ENCODE measurements at places on chromosomes 3 and 15.

DNA sequence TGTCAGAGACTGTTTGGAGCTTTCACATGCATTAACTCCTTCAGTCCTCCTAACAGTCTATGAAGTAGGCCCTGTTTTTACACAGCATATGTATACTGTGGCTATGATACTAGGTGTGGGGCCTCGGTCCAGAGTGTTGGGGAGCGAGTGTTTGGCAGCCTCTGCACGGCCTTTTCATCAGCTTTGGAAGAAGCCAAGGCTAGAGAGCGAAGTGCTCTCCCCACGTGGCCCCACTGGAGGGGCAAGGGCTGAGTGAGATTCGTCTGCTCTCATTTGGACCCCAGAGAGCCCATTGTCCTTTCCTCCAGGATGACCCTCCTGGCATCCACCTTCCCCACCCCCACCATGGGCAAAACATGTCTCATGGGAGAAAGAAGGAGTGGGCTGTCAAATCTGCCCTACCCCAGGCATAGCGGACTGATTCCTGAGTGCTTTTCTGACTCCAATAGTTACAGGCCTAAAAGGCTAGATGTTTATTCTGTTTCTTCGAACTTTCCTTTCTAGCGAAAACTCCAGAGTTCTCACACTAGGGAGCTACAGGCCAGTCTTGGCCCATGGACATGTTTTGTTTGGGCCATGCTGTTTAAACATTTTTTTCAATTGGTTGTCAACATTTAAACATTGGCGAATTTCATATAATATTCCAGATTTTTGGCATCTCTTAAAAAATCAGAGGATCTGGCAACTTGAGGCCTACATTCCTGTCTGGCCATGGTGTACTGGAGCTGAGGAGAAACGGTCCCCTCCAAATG is 76.0 kb downstream of the EEFSEC start:
- no peak for DNase-seq

GRCh38 chr3:126132751-126133511 is 47.5 kb downstream of the ALDH1L1 start:
- DNase-seq = no peak

DNA sequence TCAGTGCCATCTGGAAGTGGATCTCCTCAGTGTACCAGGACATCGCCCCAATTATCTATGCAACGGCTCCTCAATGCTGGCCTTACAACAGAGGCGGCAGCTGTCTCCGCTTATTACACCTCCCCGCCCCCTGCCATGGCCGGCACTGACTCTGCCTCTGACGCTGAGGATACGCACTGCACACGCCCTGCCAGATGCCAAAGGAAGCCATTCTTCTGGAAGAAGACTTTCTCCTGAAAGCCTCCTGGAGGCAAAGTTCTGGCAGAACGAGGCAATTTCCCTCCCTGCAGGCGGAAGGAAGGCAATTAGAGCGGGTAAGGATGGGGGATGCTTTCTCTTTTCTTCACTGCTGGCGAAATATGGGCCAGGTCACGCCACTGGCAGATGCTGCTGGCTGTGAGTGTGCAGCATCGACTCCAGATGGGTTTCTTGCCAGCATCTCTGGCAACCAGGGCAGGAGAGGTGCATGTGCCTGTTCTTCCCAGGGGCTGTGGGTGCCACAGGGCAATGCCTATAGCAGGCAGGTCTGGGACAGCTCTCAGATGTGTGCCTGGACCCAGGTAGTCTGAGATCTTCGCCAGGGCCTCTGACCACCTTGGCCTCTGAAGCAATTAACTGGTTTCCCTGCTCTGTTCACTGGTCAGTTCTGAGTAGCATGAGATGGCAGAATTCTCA is 62.2 kb upstream of the MRPS22 start:
- no peak for DNase-seq

GRCh38 chr3:17354341-17354740 is 388.1 kb downstream of the TBC1D5 start:
- DNase-seq = no peak

- no peak for DNase-seq
Observed at GRCh38 chr3:195200010-195200822, 70.7 kb downstream of the XXYLT1 start.

- no peak for DNase-seq
Observed at GRCh38 chr3:182331341-182331740, 462.0 kb upstream of the ATP11B start.

DNA sequence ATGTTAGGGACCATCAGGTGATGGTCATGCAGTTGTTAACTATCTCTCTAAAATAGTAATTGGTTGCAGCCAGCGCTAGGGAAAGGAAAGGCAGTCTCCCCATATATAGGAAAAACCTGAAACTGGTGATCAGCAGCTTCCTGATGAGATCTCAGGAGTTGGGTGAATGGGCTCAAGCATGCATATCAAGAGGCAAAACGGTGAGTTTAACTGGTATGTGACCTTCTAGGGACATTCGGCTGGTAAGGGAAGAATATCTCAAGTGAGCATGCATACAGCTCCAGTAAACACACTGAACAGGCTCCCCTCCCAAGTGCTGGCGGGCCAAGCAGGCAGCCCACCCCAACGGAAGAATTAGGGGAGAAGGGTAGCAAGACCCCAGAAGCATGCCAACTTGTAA is 49.3 kb upstream of the ROBO2 start:
- DNase-seq = no peak

DNA sequence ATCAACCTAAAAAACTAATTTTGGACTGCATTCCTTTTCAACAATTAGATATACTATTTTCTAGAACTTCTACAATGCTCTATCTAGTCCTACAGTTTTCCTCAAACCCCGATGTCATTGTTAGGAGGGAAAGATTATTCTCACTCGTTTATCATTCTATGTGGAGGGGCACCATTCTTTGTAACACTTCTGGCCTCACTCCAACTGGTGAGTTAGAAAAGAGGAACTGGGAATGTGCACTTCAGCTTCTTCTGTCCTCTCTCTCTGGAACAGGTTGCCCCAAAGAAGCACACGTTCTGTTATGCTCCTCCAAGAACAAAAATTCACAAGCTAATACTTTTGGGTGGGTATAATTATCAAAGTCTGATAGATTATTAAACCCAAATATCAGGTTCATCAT is 137.9 kb downstream of the UACA start:
- DNase-seq = no peak
